Activated CD4-positive, alpha-beta T cell treated with anti-CD3 and anti-CD28 coated beads, Interleukin-2, amount 10 ng/mL, durations not matched to agents 24 days and 14 days (primary cell): ENCODE measurements at places on chromosomes 5 and 9. TPM values are rescaled to one million over a fixed set of nuclear protein-coding genes. Genes with fewer than 3 reads are reported as not detected.

Gene GALNT12
- 2.8 and 3.6 TPM in 2 replicates for total RNA-seq

Gene ODF2
- total RNA-seq: 60.8 and 64.8 TPM in 2 replicates

Gene OR1J2
- total RNA-seq: not detected in 2 replicates

Gene LMX1B
- not detected in 2 replicates for total RNA-seq

Gene TYRP1
- total RNA-seq: not detected in 2 replicates

- no peak overlapping the region for H3K4me3 ChIP-seq
- peaks cover 2% of the 10 kb centered on the region for H3K27me3 ChIP-seq
- no peak for DNase-seq
- H3K27ac ChIP-seq: no peak overlapping the region
- H3K36me3 ChIP-seq: no peaks in the 10 kb centered on the region
- no peaks in the 10 kb centered on the region for H3K4me1 ChIP-seq
Observed at GRCh38 chr5:114450437-114450836, 88.6 kb downstream of the KCNN2 start.

- no peaks in the 10 kb centered on the region for H3K4me1 ChIP-seq
- no peak overlapping the region for H3K27ac ChIP-seq
- H3K27me3 ChIP-seq: peaks cover 3% of the 10 kb centered on the region
- no peak overlapping the region for H3K4me3 ChIP-seq
Observed at GRCh38 chr9:36833954-36834353, 200.1 kb downstream of the PAX5 start.

DNA sequence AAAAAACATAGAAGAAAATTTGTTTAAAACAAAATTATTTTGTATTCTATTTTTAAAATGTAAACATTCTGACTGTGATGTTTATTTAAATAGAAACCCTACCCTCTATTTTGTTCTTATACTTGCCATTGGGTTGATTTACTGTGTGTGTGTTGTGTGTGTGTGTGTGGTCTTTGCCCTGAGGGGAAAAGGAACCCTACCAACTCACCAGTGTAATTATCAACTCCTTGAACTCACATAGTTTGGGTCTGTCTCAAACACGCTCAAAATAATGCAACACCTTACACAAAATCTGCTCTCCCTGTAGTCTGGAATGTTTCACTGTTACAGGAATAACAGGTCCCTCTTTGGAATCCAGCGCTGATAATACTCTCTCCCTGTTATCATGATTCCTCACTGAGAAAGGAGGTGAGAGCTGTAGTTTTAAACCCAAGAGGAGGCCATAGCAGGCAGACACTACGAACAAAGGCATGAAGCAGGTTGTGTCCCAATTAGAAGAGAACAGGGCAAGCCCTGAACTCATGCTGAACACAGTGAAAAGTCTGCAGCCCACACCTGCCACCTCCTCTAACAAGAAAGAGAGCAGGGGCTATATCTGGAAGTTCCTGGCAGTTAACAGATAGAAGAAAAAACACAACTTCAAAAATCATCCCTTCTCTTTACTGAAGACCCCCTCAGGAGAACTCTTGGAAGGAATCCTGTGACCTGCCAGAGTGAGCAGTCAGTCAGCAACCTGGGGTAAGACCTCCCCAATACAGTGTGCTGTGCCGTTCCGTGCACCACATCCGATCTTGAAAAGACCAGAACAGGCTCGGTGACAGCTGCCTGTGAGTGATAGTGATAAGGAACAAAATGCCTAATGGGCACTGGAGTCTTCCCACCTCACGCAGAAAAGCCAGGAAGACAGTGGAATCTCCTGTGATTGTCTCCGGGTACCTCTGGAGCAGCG is 608.1 kb upstream of the ADAMTS16 start:
- no peak overlapping the region for H3K4me3 ChIP-seq
- H3K4me1 ChIP-seq: no peaks in the 10 kb centered on the region
- no peak for DNase-seq
- H3K27ac ChIP-seq: no peak overlapping the region
- no peaks in the 10 kb centered on the region for H3K36me3 ChIP-seq

- H3K27ac ChIP-seq: no peak overlapping the region
- H3K4me1 ChIP-seq: no peaks in the 10 kb centered on the region
- no peak for DNase-seq
- peaks cover 15% of the 10 kb centered on the region for H3K36me3 ChIP-seq
Observed at GRCh38 chr9:136206602-136207275, 1.8 kb upstream of the LHX3 start.

DNA sequence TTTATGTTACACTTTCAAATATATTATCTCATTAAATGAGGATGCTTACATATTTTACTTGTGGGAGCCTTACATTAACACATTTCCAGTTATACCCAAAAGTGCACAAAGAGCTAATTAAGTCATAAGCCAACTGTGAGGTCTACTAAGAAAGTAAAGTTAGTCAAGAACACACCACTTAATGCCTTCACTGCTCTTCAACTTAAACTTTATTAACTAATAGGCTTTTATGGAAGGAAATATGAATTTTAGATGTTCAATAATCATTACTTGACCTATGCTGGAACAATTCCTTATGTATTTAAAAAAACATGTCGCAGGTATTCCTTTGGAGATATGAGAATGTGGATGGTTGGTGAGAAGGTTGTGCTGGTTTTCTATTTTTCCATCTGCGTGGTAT is 3.4 kb downstream of the ST8SIA4 start:
- H3K4me3 ChIP-seq: peak overlapping the region; percentile 99
- no peaks in the 10 kb centered on the region for H3K27me3 ChIP-seq
- H3K27ac ChIP-seq: peak overlapping the region; percentile 97

- DNase-seq: no peak
- no peak overlapping the region for H3K27ac ChIP-seq
- H3K27me3 ChIP-seq: no peaks in the 10 kb centered on the region
- no peak overlapping the region for H3K4me3 ChIP-seq
- H3K36me3 ChIP-seq: no peaks in the 10 kb centered on the region
- H3K4me1 ChIP-seq: no peaks in the 10 kb centered on the region
Observed at GRCh38 chr9:119795395-119795794, 426.2 kb upstream of the BRINP1 start.

DNA sequence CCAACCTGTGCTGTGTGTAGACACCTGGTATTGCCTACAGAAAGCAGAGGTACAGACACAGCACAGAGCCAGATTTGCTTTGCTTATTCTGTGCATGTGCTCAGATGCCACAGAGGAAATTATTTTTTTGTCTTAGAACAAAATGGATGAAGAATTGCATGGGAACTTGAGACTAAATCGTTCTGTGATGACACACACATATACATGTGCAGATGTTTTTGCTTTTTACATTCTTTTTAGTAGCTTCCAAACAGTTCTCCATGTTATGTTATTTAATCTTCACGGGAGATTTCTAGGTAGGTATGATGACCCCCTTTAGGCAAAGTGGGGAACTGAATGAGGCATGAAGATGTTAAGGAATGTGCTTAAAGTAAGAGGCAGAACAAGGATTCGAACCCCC is 221.5 kb upstream of the PANK3 start:
- H3K27me3 ChIP-seq: no peaks in the 10 kb centered on the region
- DNase-seq: no peak
- no peak overlapping the region for H3K4me3 ChIP-seq
- H3K4me1 ChIP-seq: peaks cover 25% of the 10 kb centered on the region
- no peak overlapping the region for H3K27ac ChIP-seq
- H3K36me3 ChIP-seq: no peaks in the 10 kb centered on the region

- H3K27ac ChIP-seq: no peak overlapping the region
- no peaks in the 10 kb centered on the region for H3K27me3 ChIP-seq
- H3K36me3 ChIP-seq: peaks cover 21% of the 10 kb centered on the region
Observed at GRCh38 chr5:862367-863243, 11.8 kb upstream of the ZDHHC11 start.

DNA sequence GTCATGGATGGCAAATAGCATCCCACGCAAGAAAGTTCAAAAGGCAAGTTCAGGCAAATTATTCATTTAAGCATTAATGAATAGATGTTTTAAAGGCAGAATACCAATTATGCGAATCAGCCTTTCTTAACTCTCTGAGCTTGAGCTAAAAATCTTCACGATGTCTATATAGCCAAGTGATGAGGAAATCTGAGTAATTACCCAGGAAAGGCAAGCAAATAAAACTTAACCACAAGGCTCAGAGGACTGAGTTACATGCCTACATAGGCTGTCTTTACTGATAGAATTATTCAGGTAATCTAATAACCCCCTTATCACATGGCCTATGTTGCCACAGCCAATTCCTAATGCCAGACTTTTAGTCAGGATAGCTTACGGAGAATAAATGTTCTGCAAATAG is 120.8 kb upstream of the MTAP start:
- H3K27me3 ChIP-seq: no peaks in the 10 kb centered on the region
- no peak for DNase-seq

DNA sequence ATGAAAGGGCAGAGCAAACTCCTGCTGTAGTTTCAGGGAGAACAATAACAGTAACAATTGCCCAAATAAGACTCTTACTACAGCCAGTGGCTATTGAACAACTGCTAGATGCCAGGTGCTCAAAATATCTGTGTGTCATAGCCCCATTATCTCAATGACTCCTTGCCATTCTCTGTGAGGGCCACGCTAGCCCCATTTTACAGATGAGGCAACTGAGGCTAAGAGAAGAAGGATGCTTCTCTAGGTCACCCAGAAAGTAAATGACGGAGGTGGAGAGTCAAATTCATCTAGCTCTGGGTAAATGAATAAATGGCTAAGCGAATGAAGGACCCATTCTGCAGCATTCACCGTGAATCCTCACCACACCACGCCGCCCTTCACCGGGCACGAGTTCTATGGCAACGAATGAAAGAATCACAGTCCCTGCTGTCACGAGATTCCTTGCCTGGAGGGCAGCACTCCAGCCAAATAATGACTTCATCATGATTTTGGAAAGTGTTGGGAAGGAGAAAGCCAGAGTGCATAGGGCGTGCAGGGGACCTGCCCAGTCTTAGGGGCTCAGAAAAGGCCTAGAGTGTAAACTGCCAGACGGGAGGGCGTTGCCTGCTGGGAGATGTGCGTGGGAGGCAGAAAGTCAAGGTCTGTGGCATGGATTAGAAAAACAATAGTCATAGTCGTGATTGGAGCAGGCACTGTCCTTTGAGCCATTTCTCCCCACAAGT is 147.2 kb downstream of the C9orf50 start:
- no peak overlapping the region for H3K27ac ChIP-seq
- H3K36me3 ChIP-seq: no peaks in the 10 kb centered on the region
- H3K4me3 ChIP-seq: no peak overlapping the region
- peaks cover 17% of the 10 kb centered on the region for H3K4me1 ChIP-seq

- H3K36me3 ChIP-seq: peaks cover 34% of the 10 kb centered on the region
- no peak overlapping the region for H3K4me3 ChIP-seq
- DNase-seq: no peak
- H3K27me3 ChIP-seq: no peaks in the 10 kb centered on the region
Observed at GRCh38 chr5:32100691-32101302, 73.3 kb downstream of the GOLPH3 start.

GRCh38 chr9:89889865-89890264 is 285.1 kb downstream of the GADD45G start:
- H3K36me3 ChIP-seq: no peaks in the 10 kb centered on the region
- no peak overlapping the region for H3K4me3 ChIP-seq
- no peak overlapping the region for H3K27ac ChIP-seq
- DNase-seq: no peak

DNA sequence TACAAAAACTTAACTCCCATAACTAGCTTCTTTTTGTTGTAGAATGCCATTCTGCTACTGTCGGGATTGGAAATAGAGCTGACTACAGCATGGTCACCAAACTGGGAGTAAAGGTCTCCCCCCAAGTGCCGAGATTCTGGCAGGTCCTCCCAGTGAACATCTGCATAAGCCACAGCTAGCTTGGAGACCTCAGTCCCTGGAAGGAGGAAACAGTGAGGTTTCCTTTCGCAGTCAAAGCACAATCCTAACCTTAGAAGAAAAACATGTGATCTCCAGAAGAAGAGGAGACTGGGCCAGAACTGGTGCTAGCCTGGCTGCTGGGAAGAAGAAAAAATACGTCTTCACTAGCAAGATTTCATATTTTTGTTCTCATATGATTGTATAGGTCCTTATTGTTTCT is 127.4 kb downstream of the SCAMP1 start:
- no peak overlapping the region for H3K4me3 ChIP-seq
- no peak for DNase-seq
- no peaks in the 10 kb centered on the region for H3K27me3 ChIP-seq

GRCh38 chr5:44645502-44645901 is 163.2 kb upstream of the MRPS30 start:
- H3K36me3 ChIP-seq: no peaks in the 10 kb centered on the region
- DNase-seq: no peak
- H3K27ac ChIP-seq: no peak overlapping the region
- H3K4me1 ChIP-seq: no peaks in the 10 kb centered on the region
- H3K4me3 ChIP-seq: no peak overlapping the region

GRCh38 chr5:163473635-163474243 is 13.3 kb downstream of the HMMR start:
- H3K27ac ChIP-seq: no peak overlapping the region
- no peaks in the 10 kb centered on the region for H3K27me3 ChIP-seq
- peaks cover 10% of the 10 kb centered on the region for H3K4me1 ChIP-seq
- no peak overlapping the region for H3K4me3 ChIP-seq
- H3K36me3 ChIP-seq: peaks cover 47% of the 10 kb centered on the region

GRCh38 chr5:68041293-68041692 is 174.3 kb upstream of the PIK3R1 start:
- H3K27ac ChIP-seq: no peak overlapping the region
- no peak overlapping the region for H3K4me3 ChIP-seq
- H3K27me3 ChIP-seq: no peaks in the 10 kb centered on the region
- no peaks in the 10 kb centered on the region for H3K4me1 ChIP-seq
- no peak for DNase-seq
